ENCODE measurements at places on chromosomes 13 and 19.

DNA sequence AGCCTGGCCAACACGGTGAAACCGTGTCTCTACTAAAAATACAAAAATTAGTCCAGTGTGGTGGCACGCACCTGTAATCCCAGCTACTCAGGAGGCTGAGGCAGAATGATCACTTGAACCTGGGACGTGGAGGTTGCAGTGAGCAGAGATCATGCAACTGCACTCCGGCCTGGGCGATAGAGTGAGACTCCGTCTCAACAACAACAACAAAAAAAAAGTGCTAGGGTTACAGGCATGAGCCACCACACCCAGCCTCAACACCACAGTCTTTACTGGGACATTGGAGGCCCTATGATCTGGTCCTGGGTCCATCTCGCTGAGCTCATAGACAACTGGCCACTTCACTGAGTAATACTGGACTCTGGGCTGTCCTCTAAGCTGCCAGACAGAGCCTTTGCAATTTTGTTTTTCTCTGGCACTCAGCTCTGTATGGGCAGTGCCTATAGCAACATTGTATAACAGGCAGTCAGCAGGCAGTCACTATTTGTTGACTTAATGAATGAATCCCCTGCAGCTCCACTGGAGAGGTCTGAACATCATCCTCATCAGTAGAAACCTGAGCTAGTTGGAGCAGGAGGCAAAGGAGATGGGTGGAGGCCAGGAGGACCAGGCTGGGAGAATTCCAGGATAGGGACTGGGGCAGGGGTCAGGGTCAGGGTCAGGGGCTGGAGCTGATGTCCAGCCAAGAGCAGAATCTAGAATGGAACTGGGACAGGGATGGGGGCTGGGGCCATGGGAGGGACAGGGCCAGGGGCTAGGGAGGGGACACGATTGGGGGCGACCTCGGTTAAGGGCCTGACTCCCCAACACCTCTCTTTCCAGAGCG lies 8.1 kb downstream of the BLOC1S3 start:
- no peak for DNase-seq

DNA sequence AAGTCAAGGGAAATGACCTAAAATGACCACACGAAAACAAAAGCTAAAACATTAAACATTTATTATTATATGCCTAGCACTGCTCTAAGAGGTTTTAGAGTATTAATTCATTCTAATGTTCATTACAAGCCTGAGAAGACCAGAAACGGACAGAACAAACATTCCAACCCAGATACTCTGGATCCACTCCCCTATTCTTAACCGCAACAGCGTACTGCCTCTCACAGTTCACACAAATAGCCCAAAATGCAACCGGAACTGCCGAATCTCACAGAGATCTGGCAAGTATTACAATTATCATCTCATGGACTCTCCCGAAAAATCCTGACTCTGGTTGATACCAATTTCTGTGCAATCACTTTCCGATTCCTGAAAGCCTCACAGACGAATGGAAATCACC lies 1.4 kb downstream of the ZNF780B start:
- no peak for DNase-seq

DNA sequence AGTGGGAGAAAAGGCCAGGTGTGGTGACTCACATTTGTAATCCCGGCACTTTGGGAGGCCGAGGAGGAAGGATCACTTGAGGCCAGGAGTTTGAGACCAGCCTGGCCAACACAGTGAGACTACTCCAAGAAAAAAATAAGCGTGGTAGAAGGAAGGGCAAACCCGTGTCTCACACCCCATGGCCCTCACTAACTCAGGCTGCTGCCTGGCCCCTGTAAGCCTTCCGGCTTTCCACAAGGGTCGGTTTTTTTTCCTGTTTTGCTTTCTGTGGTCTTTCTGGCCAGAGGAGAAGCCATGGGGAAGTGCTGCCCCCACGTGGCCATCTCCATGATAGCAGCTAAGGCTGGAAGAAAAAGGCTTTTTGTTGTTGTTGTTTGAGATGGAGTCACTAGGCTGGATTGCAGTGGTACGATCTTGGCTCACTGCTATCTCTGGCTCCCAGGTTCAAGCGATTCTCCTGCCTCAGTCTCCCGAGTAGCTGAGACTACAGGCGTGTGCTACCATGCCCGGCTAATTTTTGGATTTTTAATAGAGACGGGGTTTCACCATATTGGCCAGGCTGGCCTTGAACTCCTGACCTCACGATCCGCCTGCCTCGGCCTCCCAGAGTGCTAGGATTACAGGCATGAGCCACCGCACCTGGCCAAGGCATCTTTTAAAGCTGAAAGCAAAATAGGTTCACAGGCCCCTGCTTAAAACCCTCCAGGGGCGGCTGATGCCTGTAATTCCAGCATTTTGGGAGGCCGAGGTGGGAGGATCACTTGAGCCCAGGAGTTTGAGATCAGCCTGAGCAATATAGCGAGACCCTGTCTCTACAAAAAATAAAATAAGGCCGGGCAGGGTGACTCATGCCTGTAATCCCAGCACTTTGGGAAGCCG lies 7.5 kb upstream of the ARHGEF18 start:
- peak; percentile 74 for DNase-seq

DNA sequence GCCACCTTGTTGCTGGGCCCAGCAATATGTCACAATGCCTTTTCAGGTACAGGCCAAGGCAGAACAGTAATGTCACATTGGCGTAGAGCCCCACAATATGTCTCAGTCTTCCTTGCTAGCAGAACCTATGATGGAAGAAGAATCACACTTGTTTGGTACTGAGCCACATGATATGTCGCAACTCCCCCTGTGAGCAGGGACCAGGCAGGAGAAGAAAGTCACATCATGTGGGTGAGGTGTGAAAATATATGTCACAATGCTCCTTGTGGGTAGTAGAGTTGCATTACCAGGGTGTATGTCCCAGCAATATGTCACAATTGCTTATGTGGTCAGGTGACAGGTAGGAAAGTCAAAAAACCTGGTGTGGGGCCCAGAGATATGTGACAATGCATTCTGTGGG lies 7.1 kb upstream of the ZNF91 start:
- DNase-seq = no peak

GRCh38 chr13:33108620-33109019 lies 92.4 kb downstream of the KL start:
- no peak for DNase-seq

DNA sequence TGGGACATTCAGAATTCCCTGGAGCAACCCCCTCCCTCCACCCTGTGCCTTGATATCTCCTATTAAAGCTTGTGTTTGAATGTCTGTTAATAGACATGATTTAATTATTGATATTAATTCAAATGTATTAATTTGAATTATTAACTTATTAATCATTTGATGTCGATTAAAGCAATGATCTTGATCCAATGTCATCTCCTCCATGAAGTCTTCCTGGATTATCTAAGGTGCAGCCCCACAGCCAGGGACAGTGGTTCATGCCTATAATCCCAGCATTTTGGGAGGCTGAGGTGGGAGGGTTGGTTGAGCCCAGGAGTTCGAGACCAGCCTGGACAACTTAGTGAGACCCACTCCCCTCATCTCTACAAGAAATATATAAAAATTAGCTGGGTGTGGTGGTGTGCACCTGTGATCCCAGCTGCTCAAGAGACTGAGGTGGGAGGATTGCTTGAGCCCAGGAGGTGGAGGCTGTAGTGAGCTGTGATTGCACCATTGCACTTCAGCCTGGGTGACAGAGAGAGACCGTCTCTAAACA lies 9.6 kb downstream of the FEM1A start:
- no peak for DNase-seq

DNA sequence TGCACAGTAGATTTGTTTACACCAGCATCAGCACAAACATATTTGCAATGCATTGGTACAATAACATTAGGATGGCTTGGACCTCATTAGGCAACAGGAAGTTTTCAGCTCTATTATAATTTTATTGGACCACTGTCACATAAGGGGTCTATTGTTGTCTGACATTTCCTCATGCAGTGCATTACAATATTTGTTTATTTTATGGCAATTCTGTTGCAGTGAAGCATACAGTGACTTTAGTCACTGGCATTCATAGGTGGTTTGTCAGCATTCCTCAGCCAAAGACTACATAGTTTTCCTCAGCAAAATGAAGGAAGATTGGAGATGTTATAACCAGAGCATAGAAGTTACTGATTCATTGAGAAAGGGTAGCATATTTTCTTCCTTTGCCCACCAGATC lies 1732.9 kb downstream of the PCDH9 start:
- DNase-seq = no peak

GRCh38 chr13:47188802-47189201 lies 291.9 kb upstream of the HTR2A start:
- DNase-seq = no peak

- DNase-seq = no peak
These were observed 48.9 kb upstream of the TNFSF11 start for GRCh38 chr13:42525035-42525504.

DNA sequence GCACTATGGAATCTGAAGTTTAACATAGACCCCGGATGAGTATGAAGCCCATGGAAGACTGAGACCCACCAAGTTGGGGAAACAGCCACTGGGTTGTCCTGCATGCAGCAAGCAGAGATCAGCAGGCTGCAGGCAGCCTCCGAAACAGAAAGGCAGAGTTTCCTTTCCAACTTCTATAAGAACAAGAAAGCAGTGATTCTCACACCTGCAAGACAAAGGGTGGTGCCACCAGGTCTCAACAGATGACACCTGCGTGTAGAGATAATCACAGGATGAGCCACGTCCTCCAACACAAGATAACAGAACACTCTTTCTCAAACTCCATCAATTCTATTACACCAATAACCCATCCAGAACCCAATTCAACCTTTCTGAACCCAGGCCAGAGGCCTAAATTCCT lies 457.9 kb downstream of the FOXO1 start:
- no peak for DNase-seq

DNA sequence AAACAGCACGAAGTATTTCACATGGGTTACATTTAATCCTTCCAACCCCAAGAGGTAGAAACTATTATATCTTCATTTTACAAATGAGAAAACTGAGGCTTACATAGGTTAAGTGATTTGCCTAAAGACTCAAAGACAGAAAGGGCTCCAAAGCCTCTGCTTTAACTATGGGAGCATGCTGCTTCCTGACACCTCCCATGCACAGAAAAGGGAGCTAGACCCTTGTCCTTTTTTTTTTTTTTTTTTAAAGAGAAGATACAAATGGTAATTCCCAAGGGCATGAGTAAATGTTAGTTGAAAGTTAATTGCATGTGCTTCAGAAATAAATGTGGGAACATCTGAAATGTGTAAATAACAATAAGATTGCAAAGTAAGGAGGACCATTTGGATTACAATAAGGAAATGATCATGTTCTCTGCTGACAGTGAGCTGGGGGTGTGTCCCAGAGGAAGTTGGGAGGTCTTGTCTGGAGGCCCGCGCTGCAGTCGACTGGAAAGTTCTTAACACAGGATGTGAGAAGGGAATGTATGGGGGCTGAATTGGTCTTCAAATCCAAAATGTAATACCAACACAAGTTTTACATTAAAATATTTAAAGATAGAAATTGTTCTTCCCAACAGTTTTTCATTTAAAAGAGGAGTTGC lies 500.3 kb downstream of the KLF12 start:
- no peak for DNase-seq

GRCh38 chr19:2089727-2090053 lies 6.4 kb downstream of the MOB3A start:
- DNase-seq = no peak

DNA sequence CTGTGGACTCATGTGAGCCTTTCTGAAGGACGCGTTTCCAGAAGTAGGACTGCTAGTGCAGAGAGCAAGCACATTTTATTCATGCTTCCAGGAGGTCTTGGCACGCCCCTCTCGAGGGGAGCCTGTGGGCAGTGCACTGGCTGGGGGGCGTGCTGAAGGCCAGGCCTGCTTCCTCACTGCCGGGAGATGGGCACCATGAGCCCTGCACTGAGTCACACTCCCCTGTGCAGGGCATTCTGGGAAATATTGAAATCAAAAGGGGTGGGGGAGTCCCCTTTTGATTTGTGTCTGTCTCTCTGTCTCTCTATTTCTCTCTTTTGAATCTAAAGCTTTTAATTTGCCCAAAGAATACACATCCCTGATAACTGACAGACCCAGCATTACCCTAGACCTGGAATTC lies 34.0 kb downstream of the DPF1 start:
- no peak for DNase-seq

GRCh38 chr19:29887442-29887855 lies 54.6 kb upstream of the URI1 start:
- peak; percentile 28 for DNase-seq

DNA sequence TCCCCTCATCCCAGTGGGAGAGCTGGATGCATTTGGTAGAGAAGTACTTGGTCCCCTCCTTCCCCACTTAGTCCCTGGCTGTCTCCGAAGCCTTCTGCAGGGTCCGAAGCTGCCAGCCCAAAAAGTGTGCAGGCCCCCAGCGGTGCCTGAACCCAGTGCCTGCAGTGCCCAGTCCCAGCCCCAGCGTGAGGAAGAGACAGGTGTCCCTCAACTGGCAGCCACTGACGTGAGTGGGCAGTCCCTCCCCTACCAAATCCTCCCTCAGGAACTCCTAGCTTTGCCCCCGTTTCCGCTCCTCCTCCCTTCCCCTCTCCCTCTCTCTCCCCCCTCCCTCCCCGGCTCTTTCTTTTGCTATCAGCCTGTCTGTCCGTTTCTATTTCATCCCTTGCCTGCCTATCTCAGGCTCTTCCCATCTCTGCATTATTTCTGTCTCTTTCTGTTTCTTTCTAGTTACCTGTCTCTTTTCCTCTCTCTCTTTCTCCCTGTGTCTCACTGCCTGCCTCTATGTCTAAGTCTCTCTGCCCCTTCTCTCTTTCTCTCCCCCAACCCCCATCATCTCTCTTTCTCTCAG lies 1.8 kb upstream of the LTBP4 start:
- DNase-seq = no peak

DNA sequence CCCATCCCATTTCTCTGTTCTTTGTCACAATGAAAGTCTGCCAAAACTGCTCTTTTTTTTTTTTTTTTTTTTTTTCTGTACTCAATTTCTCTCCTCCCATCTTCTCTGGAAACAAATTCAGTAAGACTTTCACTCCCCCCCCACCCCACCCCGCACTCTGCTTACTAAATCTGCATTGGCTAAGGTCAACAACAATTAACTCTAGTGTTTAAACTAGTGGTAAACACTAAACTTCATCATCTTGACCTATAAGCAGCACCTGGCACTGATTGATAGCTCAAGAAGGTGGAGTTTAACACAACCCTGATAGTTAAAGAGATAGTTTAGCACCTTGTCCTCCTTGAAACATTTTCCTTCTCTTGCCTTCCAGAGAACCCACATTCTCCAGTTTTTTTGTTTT lies 14.1 kb upstream of the KLF12 start:
- no peak for DNase-seq

DNA sequence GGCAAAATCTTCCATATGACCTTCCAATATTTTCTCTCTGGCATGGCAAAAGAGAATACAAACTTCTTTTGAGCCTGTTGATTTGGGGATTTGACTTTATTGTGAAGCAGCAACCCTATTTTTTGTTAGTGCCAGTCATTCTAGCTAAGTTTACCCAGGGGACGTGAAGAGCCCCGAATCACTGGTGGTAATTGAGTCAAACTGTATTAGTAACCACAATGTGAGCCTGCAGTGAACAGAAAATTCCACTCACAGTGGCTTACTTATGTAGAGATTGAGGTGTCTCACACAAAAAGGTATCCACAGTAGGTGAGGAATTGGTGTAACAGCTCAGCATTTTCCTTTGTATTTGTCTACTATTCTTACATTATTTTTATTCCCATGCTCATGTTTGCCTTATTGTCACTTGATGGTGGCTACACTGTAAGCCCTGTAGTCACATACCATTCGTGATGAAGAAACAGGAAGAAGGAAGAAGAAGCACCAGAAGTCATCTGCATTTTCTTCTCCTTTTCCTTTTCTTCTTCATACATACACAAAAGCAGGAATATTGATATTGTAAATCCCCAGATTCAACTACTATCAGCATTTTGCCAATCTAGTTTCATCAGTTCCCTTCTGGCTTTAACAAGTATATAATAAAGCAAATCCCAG lies 33.3 kb upstream of the MYCBP2 start:
- DNase-seq = no peak

Data from Jurkat, Clone E6-1 (cell line).